ENCODE measurements at places on chromosomes 5 and 9. TPM values are rescaled to one million over a fixed set of nuclear protein-coding genes. Genes with fewer than 3 reads are reported as not detected.

The NEUROG1 gene
- total RNA-seq: not detected

The HMCN2 gene
- total RNA-seq: 3.6 TPM

The FAM78A gene
- total RNA-seq: 0.78 TPM

DNA sequence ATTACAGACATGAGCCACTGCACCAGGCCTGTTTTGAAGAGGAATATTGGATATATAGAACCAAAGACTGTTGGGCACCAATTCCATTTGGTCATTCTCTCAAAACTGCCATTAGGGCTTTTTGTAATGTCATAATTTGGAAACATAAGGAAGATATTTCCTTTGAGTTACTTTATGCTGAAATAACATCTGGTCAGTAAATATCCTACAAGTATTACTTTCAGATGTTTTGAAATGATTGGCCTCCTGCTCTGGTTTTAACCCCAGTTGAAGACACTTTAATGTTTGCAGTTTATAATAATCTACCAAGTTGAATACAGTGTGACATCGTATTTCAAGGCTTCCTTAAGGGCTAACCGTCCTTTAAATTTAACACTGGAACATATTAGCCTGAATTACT lies 33.6 kb downstream of the LRRTM2 start:
- DNase-seq: no peak

- no peak for DNase-seq
These were observed 48.6 kb downstream of the ANXA2R start for GRCh38 chr5:42991404-42992087.
